ELF-1 (cell line): ENCODE measurements at places on chromosomes 1 and 21.

- peak; percentile 22 for DNase-seq
These were observed 32.3 kb upstream of the TENT5C start for GRCh38 chr1:117573386-117574023.

DNA sequence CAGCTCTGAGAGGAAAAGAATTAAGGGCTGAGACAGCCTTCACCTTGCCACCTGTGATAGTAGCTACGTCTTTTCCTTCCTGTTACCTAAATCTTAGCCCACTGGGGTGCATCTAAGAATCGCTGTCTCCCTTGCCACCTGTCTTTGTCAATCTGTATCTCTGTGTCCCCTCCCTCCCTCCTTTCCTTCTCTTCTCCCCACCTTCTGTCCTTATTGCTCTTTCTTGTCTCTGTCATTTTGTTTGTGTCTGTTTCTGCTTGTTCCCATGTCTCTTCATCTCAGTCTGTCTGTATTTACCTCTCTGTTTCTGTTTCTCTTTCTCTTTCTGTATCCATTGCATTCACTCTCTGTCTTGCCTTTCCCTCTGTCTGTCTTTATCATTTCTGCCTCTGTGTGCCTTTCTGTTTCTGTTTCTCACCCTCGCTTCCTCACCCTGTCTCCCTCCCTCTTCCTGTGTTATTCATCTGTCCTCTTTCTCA is 30.2 kb downstream of the SLC22A15 start:
- no peak for DNase-seq

DNA sequence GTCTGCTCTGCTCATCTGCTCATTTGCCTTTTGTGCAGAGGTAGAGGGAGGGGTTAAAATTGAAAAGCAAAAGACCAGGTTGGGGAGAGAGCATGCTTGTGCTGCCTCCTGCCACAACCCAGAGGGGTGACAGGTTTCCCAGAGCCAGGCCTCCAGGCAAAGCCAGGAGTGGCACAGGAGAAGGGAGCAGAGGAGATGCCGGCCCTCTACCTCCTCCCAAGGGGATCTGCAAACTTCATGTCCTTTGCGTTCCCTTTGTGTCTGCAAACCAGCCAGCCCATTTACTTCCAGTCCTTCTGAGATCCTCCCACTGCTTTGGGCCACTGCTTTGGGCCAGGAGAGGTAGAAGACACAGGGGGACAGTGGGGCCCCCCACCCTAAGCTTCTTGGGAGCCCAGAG is 67.8 kb downstream of the EPHB2 start:
- no peak for DNase-seq

DNA sequence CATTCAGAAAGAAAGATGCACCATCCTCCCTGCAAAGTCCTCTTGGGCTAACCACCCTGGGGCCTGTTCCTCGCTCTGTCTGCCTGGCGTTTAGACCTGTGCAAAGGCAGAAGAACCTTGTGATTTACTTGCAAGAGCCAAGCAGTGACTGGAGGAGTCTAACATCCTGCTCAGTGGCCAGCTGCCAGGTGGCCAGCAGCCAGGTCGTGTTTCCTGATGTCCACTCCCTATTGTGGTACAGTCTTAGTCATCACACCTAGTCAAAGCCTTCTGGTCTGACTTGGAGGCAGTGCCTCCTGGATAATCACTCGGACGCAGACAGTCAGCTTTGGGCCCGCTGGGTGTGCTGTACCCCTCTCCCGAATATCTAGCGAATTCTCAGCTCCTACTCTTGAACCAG is 118.1 kb downstream of the PGBD5 start:
- no peak for DNase-seq

DNA sequence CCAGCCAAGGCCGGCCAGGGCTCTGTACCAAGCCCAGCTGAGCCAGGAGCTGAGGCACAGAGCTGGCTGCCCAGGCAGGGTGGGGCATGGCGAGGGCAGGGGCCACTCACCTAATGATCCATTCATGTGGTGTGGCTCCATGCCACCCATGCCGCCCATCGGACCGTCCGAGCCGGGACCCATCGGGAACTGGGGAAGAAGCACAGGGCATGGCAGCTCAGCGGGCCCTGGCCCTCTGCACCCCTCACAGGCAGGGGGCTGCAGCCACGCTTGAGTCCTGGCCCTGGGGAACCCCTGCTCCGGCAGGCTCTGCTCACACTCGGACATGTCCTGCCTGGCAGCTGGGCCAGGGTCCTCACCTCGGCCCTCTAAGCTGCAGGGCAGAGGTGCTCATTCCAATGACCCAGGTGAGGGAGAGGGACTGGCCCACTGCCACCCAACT is 28.7 kb downstream of the MRPL37 start:
- DNase-seq: no peak

GRCh38 chr1:96144636-96145035 is 576.9 kb upstream of the PTBP2 start:
- DNase-seq: peak; percentile 36

DNA sequence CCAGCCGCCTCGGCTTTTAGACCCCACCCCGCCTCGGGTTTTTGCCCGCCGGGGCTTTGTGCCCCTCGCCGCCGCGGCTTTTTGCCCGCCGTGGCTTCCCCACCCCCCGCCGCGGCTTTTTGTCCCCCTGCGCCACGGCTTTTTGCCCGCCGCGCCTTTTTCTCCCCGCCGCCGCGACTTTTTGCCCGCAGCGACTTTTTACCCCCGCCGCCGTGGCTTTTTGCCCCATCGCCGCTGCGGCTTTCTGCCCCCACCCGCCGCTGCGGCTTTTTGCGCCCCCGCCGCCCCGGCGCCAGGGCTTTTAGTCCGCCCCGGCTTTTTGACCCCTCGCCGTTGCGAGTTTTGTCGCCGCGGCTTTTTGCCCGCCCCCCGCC is 474.4 kb downstream of the FAM72C start:
- DNase-seq: peak; percentile 2
